ENCODE measurements at places on chromosomes 1 and 21. TPM values are rescaled to one million over a fixed set of nuclear protein-coding genes. Genes with fewer than 3 reads are reported as not detected.

The AGRN gene
- total RNA-seq = 286 TPM

The MAP7D1 gene
- total RNA-seq = 170 TPM

The A3GALT2 gene
- not detected for total RNA-seq

The TIAM1 gene
- 9.0 TPM for total RNA-seq

GRCh38 chr1:14561014-14561693 is 37.3 kb upstream of the KAZN start:
- DNase-seq = no peak

- DNase-seq = no peak
Measured at GRCh38 chr1:108972951-108973350, 9.7 kb upstream of the CLCC1 start.
